NCI-H1436 treated with DMSO at 0.1 percent for 48 hours (cell line): ENCODE measurements at places on chromosomes 11 and 22.

DNA sequence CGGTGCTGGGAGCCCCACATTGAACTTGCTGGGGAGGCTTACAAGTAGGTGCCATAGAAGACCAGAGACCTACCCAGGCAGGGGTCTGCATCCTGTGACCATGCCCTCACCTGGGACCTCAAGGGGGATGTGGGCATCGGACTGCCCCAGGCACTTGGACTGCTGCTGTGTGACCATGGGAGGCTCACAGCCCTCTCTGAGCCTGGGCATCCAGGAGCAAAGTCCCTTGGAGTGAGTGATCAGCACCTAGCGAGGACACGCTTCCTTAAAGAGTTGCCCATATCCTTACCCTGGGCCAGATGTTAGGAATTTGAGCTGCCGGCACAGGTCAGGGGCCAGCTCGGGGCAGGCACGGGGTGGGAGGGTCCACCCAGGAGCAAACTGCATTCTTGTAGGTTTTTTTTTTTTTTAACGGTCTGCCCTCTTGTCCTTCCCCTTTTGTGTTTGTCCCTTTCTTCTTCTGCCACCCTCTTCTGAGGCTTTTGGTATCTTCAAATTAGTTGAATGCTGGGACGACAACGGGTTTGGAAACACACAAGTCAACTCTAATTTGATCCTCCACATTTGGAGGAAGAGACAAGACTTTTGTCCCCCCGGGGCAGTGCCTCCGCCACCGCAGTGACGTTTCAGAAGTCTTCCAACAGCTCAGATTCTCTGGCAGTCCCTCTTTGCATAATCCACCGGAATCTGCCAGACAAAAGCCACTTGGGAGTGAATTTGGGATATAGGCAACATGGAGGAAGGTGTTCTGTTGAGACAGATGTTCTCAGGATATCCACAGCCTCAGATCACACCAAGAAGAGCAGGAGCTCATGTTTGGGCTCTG is 46.1 kb upstream of the LINC01488 start:
- DNase-seq = no peak

- DNase-seq = no peak
These were observed 18.0 kb downstream of the A4GALT start for GRCh38 chr22:42702675-42703074.

DNA sequence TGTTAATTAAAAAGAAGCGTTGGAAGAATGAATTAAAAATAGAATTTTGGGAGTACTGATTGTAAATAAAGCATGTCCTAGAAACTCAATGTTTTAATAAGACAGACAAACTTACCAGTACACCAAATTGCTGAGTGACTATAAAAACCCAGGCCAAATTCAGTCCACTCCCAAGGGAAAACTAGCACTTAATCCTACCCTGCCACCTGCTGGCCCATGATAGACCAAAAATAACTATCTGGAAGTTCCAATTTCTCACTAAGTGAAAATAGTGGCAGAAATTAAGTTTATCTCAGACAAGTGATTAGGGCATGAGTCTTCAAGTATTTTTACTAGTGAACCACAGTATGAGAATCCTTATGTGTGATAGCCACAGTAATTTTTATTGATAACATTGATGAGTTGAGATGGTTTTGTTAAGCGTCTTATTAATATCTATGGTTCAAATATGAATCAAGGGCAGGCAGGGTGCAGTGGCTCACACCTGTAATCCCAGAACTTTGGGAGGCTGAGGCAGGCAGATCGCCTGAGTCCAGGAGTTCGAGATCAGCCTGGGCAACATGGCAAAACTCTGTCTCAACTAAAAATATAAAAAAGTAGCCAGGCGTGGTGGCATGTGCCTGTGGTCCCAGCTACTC is 9.8 kb upstream of the DDX10 start:
- no peak for DNase-seq

DNA sequence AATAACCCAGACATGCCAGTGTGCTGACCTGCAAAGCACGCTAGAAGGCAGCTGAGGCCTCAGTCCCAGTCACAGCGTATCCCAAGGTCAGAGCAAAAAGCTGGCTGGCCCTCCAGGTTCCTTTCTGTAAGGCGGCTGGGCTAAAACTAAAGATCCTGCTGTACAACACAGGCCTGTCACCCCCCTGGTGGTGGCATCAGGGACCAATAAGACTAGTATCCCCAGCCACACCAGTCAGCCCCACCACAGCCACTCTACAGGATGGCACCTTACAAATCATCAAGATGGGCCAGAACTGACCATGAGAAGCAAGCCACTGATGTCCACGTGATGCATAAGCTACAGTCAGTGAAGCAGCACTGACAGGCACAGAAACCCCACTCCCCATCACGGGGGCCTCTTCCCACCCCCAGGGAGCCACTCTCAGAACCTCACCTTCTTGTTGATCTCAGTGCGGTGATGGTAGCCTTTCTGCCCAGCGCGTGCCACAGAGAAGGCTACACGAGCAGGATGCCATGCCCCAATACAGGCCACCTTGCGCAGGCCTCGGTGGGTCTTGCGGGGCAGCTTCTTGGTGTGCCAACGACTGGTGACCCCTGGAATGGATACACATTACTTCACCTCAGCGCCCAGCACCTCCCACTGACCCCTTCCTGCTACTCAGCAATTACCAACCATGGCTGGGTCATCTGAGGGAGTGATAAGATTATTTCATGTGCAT is 5.0 kb downstream of the RPL3 start:
- DNase-seq = no peak

DNA sequence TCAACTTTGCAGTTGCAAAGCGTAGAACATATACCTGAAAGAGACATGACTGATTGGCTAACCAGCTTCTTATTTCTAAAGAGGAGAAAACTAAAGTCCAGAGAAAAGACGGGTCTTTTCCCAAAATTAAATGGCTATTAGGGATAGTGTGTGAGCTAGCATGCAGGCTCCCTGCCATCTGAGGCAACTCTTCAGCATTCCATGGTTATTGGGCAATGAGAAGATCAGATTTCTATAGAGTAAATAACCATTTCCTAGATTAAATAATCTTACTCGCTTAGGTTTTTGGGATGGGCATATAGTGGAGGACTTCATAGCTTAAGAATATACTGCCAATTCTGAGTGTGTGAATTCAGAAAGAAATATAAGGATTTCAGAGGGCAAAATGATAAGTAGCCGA is 95.0 kb downstream of the PDHX start:
- DNase-seq = no peak

DNA sequence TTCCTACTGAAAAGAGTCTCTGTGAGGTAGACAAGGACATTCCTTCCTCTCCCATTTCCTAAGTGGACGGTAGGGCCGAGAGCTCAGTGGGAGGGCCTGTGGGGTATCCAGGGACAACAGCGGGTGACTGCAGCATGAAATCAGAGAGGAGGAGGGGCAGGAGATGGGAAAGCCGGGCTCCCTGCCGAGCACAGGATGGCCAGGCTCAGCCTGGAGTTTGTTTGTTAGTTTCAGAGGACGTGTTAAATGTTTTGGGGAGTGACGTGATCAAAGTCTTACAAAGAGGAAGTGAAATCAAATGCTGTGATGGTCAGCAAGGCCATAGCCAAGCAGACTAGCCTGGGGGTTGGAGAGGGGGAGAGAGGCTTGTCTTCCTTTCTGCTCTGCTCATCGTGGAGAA is 152.7 kb downstream of the ADAMTS15 start:
- DNase-seq = no peak

- DNase-seq = no peak
These were observed 11.7 kb downstream of the PHRF1 start for GRCh38 chr11:587978-588380.

DNA sequence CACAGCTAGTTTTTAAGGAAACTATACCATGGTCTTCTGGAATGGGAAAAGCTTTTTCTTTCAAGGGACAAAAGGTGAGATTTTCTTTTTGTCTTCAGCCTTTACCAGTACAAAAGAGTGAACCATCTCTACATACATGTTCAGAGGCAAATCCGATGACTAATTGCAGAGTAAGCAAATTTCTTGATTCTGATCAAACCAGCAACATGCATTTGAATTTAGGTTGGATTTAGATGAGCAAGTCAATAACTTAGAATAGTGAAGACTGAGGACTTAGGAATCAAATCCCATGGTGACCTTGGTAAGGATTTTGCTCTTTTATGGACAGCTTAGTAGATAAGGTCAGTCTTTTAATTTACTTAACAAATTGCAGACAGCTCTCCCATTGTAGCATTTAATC is 65.9 kb upstream of the BLID start:
- DNase-seq = no peak

- no peak for DNase-seq
These were observed 61.5 kb upstream of the GRIA4 start for GRCh38 chr11:105548359-105548758.

- no peak for DNase-seq
These were observed 63.6 kb downstream of the CD82 start for GRCh38 chr11:44628730-44629700.

DNA sequence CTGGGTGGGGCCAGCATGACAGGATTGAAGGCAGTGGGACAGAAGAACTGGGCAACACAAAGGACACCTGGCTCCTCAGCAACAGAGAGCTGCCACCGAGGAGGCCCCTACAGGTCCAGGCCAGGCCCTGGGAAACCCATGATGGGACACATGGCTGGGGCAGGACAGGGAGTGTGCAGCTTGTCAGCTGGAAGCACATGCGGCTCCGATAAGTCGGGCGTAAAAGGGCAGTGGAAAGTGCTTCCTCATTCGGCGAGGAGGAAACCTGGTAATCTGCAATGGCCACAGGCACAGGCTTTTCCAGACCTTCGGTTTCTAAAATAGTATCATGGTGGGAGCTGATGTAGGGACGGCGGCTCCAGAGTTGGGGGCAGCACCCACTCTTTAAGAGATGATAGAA is 16.5 kb downstream of the GNAZ start:
- DNase-seq = no peak

GRCh38 chr11:28969832-28970231 is 861.6 kb downstream of the METTL15 start:
- no peak for DNase-seq

GRCh38 chr22:22893077-22893805 is 5.6 kb downstream of the IGLL5 start:
- no peak for DNase-seq

GRCh38 chr11:88597387-88597786 is 259.9 kb upstream of the CTSC start:
- DNase-seq = no peak

DNA sequence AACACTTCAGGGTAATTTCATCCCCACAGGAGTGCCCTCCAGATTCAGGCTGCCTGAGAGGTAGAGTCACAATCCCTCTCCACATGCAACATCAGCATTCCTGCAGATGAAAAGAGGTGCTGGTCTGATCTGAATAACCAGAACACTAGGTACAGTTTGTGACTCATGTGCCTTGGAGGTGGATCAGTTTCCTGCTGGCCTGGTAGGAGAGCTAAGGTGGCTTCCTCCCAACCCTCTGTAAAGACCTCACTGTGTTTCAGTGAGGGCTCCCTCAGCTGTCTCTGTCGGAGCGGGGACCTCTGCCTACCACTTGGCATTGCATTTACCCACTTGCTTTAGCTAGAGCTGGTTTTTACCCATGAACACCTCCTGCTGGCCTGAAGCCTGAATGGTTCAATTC is 7.6 kb downstream of the OR9G1 start:
- DNase-seq = no peak

GRCh38 chr11:20110908-20111669 is 49.2 kb downstream of the DBX1 start:
- DNase-seq = peak; percentile 14

DNA sequence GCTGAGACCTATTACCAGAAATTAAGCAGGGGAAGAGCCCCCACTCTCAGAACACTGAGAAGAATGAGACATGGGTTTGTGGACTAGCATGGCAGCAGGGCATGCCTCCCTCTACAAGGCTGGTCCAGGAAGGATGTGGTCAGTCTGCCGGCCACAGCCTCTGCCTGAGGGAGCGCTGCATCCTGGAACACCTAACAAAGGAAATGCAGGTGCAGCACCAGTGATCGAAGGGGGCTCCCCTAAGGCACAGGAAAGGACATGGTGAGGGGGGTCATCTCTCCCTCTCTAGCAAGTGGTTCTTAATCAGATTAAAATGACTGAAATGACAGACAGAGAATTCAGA is 40.6 kb upstream of the ARL14EP start:
- no peak for DNase-seq

GRCh38 chr11:126561327-126561893 is 205.9 kb downstream of the ST3GAL4 start:
- no peak for DNase-seq

DNA sequence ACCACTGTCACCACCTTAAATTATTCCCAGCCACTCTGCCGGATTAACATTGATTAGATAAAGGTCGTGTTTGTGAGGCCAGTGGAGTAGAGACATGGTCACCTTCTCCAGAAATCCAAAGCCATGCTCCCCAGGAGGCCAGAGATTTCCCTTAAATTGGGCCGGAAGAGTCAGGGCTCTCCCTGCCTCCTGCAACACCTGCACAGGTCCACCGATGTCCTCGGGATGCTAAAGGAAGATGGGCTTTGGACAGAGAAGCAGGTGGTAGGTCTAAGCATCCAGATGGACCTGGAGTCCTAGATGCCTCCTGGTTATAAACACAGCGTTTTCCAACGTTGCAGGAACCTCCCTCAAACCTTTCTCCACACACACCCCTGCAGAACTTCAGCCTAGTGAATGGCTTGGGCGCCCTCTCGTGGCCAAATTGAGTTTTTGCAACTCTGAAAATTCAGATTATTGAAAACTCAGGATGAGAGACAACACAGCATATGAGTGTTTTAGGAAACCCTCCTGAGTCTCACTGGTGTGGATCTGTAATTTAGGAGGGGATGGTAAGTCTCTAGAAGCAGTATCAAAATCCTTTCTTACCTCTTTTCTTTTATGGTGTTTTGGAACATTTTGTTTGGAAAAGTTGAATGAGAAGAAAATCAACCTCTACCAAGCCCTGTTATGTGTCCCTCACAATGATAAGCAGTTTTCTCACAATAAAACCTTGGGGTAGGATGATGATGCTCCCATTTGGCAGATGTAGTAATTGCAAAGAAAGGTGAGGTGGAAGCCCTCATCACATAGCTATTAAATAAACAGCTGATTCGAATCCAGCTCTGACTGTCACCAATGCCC is 109.6 kb downstream of the RRAS2 start:
- no peak for DNase-seq

- no peak for DNase-seq
These were observed 803.0 kb upstream of the FAT3 start for GRCh38 chr11:91421641-91422040.

DNA sequence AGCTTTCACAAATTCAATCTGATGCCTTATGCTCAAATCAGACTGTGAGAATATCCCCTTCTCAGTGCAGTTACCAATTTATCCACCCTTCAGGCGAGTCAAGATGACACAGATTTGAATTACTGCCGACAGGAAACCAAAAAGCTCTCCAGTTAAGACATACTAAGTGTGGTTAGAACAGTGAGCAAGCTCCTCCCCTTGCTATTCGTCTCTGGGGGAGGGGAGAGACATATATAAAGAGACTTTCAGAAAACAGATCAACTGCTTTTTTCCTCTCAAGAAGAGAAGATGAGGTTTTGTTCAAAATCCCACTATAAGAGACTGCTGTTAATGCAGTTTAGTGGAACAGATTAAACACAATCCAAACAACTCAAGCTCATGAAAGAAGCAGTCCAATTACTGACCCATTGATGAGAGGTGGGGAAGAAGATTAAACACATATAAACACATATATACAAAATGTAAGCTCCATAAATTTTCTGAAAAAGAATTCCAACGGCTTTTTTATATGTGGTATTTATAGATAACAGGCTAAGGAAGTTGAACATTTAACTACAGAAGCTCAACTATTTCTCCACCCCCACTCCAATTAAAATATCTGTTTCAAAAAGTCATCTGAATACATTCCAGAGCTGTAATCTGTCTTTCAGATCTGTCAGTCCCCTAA is 102.7 kb downstream of the MRTFA start:
- no peak for DNase-seq
